ENCODE measurements at places on chromosomes 16 and 17.

DNA sequence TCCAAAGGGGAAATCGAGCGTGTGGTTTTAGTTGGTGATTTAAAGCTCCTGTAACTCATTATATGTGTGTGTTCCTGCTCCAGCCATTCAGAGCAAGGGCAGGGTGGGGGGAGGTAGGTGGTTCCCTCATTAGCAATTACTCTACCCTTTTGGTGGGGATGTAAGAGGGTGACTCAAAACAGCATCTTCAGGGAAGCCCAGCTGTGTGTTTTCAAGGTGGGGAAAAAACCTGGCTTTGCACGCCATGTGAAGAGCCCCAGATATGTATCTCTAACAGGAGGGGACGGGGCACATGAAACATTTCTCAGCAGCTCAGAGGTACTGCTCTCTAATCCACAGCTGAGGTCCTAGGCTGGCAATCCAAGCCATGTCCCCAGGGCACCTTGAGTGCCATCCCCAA, 241.3 kb upstream of the ZFHX3 start:
- DNase-seq = no peak

- DNase-seq = no peak
These were observed 7.7 kb upstream of the TMEM98 start for GRCh38 chr17:32920293-32920692.

DNA sequence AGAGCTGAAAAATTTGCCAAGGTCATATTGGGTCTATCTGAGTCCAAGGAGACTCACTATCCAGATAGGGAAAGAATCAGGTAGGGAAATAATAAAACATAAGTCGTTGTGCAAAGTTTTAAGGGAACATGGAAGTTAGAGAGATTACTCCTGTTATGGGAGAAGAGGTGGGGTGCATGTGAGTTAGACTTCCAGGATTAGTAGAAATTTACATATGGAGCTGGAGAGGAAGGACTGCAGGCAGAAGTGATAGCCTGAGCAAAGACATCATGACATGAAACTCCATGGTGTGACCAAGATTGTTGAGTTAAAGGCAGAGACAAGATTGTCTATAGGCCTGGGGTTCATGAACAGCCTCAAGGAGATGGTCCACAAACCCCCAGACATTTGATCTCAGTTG, 5.8 kb upstream of the KSR1 start:
- DNase-seq = no peak

DNA sequence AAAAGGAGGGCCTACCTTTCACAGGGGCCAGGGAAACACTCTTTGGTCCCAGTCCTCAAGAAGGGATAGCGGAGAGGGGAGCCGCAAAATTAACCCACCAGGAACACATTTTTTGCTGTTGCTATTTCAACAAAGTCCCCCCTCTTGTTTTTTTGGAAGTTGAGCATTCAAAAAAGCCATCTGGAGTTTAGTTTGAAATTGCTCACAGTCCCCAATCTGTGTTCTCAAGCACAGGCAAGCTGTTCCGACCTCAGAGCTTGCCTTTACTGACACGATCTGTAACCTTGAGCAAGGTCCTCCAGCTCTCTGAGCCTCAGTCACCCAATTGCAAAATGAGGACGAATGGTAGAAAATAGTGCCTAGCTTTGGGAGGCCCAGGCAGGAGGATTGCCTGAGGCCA, 131.1 kb downstream of the ZNF423 start:
- DNase-seq = no peak

GRCh38 chr16:4750896-4751295, 16.1 kb downstream of the ZNF500 start:
- no peak for DNase-seq

GRCh38 chr16:83939266-83939855, 13.7 kb upstream of the OSGIN1 start:
- DNase-seq = no peak

DNA sequence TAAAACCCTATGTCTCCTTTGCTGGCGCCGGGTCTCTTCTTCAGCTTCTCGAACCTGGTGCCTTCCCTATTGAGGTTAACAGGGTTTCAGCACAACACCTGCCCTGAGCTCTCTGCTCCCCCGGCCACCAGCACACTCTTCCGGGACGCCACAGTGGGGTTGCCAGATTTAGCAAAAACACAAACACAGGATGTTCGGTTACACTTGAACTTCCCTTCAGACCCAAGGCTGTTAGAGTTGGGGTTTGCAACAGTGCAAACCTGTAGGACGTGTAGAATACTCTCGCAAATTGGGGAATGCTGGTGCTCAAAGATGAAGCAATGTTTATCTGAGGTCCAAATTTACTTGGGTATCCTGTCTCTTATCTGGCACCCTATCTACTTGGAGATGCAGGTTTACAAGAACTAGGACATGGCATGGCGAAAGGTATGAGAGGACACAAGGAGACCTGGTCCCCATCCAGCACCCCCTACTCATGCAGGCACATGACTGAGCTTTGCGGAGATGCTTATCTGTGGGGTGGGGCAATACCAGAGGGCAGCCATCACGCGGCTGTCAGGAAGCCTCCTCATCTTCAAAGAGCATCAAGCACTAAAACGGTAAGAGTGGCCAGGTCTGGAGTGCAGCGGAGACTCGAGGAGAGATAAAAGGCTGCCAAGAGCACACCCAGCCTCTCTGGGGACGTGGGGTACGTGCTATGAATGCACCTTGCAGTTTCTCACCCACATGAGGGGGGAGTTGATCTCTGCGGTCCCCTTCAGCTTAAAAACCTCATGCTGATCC, 52.8 kb downstream of the SDK2 start:
- no peak for DNase-seq

GRCh38 chr16:68605746-68606145, 39.4 kb upstream of the CDH3 start:
- DNase-seq = no peak

GRCh38 chr16:69276148-69277115, 34.7 kb upstream of the VPS4A start:
- peak; percentile 16 for DNase-seq

DNA sequence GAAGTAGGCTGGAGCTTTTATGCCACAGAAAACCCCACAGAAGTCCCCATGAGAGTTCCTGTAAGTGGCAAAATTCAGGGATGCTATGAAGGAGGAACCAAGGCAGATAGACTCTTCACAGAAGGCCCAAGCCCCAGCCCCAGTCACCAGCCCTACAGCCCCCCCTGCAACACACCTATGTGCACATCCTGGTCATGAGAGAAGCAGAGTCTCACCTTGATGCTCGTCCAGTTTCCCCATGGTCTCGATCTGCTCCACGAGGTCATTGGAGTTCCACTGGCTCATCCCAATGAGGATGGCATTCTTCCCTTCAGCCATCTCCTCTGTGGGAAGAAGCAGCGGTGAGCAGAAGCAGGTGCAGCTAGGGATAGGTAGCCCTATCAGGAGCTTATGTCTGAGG, 31.2 kb downstream of the PITPNM3 start:
- DNase-seq = no peak

DNA sequence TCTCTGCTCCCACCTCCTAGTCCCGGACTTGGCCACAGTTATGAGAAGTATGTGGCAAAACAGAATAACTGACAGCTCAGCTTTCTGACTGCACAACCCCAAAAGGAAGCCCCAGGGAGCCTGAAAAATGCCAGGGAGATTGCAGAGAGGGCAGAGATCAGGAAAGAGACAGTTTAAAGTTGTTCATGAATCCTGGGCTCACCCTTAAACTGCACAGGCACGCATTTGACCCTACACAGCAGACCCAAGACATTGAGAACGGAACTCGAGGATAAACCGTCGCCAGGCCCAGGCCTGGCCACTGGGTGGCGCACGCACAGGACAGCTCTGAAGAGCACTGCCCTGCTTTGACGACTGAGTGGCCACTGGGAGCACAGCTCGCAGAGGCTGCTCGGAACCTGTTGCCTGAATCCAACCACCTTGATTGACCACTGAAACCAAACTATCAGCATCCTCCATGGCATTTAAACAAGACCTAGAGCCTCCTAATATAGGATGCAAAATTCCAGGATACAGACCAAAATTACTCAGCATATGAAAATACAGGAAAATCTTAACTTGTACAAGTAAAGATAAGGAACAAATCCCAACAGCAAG, 114.0 kb downstream of the C16orf95 start:
- peak; percentile 47 for DNase-seq

DNA sequence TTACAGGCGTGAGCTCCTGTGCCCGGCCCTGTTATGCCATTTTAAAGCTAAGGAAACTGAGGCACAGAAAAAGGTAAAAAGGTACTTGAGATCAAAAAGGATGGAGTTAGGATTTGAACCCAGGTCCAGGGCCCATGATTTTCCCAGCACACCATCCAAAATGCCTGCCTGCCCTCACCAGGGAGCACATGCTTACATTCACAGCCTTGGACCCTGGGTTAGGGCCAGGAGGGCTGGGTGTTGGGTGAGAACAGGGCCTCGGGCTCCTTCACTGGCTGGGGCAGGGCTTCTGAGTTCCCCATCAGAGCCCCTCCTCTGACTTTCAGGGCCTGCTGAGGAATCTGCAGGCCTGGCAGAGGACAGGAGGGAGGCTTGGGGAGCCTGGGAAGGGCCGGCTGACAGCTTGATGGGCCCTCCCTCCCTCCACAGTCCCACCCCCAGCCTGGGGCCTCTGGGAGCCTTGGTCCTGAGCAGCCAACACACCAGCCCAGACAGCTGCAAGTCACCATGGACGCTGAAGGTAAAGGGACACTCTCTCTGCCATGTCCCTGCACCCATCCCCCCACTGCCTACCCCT, at the start of gene QPRT:
Gene QPRT, plus strand, starts transcription at position 490 of the 577 bp plus-strand sequence. Its CDS starts 18 bp downstream, at position 508.
- no peak for DNase-seq

DNA sequence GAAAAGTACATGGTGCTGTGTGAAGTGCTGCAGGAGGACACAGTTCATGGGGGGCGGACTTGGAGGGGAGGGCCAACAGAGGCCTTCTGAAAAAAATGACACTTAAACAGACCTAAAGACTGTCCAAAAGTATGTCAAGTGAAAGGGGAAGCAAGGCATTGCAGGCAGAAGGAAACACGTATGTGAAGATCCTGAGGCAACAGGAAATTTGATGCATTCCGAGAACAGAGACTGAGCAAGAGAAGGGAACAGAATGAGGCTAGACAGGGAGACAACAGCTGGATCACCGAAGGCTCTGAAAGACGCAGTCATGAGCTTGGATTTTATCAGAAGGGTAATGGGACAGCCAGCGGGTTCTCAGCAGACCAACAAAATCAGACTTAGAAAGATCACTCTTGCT, 1.1 kb downstream of the IFT20 start:
- DNase-seq = no peak

- no peak for DNase-seq
These were observed 302.7 kb upstream of the PMFBP1 start for GRCh38 chr16:72474501-72475123.

GRCh38 chr16:85454171-85454872, 158.8 kb upstream of the GSE1 start:
- no peak for DNase-seq

DNA sequence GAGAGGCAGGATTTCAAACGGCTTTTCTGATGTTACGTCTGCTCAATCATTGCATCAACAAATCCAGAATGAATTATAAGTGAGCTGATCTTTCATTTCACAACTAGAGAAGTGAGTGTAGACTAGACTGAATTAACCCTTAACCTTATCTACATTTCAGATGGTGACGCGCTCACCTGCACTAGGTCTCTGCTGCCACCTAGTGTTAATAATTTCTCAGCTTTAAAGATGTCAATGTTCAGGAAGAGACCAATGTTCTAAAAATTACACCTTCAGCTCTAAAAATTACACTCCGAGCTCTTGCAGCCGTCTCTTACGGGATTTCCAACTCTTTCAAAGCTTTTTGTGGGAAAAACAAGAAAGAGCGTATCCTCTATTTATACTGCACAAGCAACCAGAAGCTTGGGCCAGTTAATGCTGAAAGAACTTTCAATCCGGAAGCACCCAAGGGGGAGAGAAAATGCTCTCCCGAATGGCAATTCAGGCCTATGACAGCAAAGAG, 88.2 kb upstream of the FA2H start:
- DNase-seq = no peak

- peak; percentile 23 for DNase-seq
These were observed 13.4 kb downstream of the MFSD6L start for GRCh38 chr17:8785547-8786413.

DNA sequence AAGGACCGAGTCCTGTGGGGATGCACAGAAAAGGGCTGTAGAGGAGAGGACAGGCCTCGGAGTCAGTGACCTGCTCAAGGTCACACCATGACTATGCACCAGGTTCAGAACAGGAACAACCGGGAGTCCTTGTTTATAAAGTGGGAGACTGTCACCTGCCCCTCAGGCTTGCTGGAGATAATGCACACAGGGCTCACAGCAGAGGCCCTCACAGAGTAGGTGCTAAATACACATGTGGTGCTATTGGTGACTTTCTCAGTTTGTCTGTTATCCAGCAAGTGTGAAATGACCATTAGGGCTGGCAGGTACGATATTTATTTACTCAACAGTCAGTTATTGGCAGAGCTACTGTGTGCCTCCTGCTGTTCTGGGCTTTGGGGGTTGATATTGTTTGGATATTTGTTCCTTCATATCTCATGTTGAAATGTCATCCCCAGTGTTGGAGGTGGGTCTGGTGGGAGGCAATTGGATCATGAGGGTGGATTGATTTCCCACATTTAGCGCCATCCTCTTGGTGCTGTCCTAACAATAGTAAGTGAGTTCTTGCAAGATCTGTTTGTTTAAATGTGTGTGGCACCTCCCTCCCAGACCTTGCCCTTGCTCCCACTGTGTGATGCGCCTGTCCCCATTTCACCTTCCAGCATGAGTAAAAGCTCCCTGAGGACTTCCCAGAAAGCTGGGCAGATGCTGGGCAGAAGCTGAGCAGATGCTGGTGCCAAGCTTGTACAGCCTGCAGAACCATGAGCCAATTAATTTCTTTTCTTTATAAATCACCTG, 162.1 kb upstream of the MPHOSPH6 start:
- DNase-seq = no peak

GRCh38 chr17:72104164-72104862, 16.5 kb upstream of the SOX9 start:
- no peak for DNase-seq

GRCh38 chr16:2609827-2610470, 72.1 kb downstream of the PDPK1 start:
- DNase-seq = no peak

GRCh38 chr16:75506574-75506973, 11.3 kb upstream of the CHST6 start:
- DNase-seq = no peak

DNA sequence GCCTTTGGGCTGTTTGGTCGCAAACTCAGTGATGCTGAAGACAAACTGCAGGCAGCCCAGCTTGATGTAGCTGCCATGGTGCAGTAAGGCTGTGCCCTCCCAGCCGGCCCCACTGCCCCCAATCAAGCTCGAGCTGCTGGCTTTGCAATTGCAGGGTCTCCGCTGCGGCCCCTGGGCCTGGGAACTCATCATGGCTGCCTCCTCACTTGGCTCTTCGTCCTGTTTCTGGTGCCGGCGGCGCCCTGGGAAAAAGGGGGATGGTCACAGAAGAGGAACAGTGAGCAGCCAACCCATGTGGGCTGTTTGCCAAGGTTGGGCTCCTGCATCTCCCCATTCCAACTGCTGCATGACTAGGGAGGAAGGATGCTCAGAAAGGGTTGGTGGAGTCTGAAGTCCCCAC, 3.4 kb upstream of the DHRS13 start:
- no peak for DNase-seq

Measured in GOT3 (cell line).